ENCODE measurements at places on chromosomes 7 and 10.

GRCh38 chr7:16465469-16466361 is at the start of gene SOSTDC1:
Gene SOSTDC1 (minus strand): TSS chr7:16465738. CDS start chr7:16465668, 70 bp downstream.
- peak; percentile 24 for DNase-seq

- no peak for DNase-seq
These were observed 13.6 kb downstream of the GNG11 start for GRCh38 chr7:93935102-93935501.

DNA sequence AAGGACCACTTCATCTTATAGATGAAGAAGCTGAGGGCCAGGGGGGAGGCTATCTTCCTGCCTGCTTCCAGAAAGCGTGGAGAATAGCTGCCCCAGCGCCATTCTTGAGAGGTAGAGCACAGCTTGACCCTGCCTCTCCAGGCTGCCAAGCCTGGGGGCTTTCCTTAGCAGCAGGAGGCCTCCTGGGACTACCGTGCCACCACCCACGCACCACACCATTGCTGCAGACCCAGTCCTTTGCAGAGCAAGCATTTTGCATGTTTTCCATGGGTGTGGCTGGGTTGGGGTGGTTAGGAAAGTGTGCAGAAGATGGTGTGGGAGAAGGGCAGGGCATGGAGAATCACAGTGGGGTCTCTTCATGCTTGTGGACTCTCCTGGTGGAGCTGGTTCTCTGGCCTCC is 64.9 kb downstream of the TBXAS1 start:
- DNase-seq = no peak

DNA sequence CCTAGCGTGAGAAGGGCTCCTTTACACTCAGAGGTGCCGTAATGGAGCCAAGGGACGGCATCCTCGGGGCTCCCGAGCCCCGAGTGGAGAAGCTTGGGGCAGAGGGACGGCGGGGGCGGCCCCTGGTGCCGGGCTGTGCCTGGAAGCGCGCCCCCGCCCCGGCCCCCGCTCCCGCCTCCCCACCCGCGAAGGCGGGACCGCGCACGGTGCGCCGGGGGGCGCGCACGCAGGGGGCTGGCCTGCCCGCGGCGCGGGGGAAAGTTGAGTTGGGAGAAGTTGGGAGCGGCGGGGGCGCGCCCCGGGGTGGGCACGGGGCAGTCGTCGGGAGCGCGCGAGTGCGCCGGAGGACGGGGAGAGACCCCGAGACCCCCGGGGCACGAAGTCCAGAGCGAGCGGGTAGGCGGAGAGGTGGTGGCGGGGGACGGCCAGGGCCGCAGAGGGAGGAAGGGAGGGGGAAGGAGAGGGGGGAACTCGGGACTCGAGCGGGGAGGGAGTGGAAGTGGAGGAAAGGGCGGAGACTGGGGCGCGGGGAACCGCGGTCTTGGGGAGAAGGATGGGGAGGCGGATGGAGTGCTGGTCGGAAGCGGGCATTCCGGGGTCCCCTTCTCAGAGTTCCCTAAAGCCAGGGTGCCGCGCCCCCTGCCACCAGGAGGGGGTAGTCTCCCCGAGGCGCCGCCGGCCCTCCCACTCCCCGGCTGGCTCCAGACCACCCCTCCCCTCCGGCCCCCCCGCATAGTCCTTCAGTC is at the start of gene SLC4A2:
Gene SLC4A2, plus strand, starts transcription at position 223 of the 746 bp plus-strand sequence. CDS start 2,399 bp downstream, outside the sequence.
- no peak for DNase-seq

DNA sequence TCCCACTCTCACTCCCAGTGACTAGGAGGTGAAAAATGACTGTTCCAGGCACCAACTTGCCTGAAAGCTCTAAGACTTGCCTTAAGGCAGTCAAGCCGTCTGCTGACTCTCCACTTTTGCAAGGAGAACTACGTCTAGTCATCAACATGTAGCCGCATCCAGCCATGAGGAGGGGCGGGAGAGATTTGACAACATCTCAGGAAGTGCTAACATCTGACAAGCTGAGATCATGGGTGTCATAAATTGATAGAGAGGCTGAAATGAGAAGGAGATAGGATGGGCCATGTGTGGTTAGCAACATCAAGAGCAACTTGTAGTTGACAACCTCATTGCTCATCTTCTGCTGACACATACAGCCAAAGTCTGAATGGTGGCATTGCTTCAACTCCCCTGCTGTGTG is 9.0 kb upstream of the TBXAS1 start:
- no peak for DNase-seq

GRCh38 chr10:110207011-110207804 is at the start of gene MXI1:
Gene MXI1 (plus strand): TSS chr10:110207605. CDS start chr10:110207809, 204 bp downstream.
- DNase-seq = peak; percentile 80

- DNase-seq = no peak
These were observed 511.0 kb downstream of the XPNPEP1 start for GRCh38 chr10:109412353-109412752.

DNA sequence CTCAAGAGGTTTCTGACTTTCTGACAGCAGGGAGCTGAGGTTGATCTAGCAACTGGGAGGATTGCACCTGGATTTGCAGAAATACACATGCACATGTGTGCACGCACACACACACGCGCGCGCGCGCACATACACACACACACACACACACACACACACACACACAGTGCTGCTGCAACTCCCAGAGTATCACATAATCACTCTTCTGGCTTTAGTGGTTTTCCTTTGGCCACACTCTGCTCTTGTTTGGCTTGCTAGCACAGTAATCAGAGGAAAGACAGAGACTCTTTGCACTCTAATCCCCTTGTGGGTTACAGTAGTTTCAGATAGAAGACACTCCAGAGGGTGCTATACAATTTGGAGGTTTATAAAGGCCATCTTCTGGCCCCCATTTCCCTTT is 705.0 kb downstream of the AUTS2 start:
- DNase-seq = no peak

DNA sequence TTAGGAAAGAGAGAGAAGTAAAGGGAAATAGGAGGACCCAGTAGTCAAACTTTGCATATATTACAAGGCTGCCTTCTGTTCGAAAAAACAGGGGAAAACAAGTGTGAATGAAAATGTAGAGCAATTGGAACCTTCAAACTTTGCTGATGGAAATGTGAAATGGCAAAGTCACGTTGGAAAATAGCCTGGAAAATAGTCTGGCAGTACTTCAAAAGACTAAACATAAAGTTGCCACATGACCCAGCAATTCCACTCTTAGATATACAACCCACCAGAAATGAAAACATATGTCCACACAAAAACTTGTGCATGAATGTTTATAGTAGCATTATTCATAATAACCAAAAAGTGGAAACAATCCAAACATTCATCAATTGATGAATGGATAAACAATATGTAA is 78.6 kb upstream of the IFRD1 start:
- DNase-seq = no peak

- no peak for DNase-seq
These were observed 37.7 kb downstream of the RBAK start for GRCh38 chr7:5083311-5083711.

Measured in astrocyte (in vitro differentiated cells and primary cell).